ENCODE measurements at places on chromosomes 1 and 21.

GRCh38 chr1:58365328-58365727, 181.2 kb downstream of the OMA1 start:
- no peak for DNase-seq

DNA sequence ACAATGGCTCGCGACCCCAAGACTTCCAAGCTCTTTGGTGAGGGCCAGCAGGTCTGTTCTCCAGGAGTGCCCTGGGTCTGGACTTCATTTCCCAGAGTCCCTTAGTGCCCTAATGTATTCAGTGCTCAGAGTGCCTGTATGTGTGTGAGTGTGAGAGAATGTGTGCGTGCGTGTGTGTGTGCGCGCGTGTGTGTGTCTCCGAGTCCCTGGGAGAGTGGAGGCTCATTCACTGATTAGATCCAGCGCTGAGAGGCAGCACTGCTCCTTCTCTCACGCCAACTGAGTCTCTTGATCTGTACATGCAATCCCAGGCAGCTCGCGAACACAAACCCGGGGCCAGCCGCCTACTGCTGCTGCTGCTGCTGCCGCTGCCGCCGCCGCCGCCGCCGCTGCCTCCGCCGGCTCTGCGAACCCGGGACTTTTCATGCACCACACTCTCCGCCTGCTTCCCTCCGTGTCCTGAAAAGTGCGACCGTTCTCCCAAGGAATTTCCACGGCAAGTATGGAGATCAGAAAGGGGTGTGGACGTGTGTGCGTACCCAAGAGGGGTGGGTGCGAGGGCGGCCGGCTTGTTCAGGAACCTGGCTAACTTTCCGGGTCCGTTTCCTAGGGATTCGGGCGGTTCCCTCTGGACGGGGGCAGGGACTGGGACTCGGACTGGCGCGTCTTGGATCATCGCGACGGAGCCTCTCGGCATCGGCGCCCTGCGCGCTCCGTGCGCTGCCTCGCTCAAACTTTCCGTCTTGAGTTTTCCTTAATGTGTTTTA, at the start of gene RNF220:
TSS of gene RNF220 (plus strand) at position 225 of the 767 bp plus-strand sequence.
- DNase-seq = no peak

GRCh38 chr1:226104671-226105121, 42.2 kb downstream of the H3-3A start:
- no peak for DNase-seq

GRCh38 chr1:4752059-4752458, 97.7 kb downstream of the AJAP1 start:
- DNase-seq = no peak

- peak; percentile 41 for DNase-seq
Observed at GRCh38 chr1:7975212-7975865, 13.8 kb downstream of the PARK7 start.

DNA sequence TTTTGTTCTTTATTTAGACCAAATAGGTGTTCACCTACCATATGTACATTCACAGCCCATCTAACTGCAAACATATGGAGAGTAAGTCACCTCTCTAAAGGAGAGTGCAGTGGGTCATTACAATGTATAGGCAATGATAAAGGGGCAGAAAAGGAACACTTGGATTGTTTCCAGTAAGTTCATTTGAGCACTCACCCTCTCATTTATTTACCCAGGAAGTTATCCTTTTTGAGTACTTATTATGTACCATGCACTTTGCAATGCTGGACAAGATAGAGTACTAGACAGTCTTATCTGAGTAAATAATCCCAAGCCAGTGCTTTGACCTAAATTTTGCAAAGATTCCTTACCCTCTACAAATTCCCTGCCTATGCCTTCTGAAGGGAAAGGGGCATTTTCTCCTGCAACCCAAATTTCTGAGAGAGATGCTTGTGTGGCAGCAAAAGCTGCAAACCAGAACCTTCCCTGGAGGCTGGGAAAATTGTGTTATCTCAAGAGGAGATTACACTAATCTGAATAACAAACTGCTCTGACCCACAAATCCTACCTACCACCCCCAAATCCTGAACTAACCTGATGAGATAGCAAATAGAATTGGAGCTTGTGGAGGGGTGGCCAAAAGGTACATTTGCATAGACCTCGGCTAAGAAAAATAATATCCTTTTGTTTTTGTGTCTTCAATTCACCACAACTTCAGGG, 18.6 kb upstream of the RGS8 start:
- no peak for DNase-seq

GRCh38 chr1:18965206-18966173, 9.0 kb upstream of the IFFO2 start:
- no peak for DNase-seq

- no peak for DNase-seq
Observed at GRCh38 chr1:60224523-60224922, 151.0 kb upstream of the C1orf87 start.

GRCh38 chr1:39391691-39392679, 99.5 kb upstream of the BMP8A start:
- no peak for DNase-seq

Data from HL-60 (cell line).